ENCODE measurements at places on chromosomes 11 and 22.

- no peak for DNase-seq
Measured at GRCh38 chr11:113587308-113587739, 112.1 kb upstream of the DRD2 start.

- DNase-seq: no peak
Measured at GRCh38 chr11:41051919-41052635, 407.4 kb downstream of the LRRC4C start.

DNA sequence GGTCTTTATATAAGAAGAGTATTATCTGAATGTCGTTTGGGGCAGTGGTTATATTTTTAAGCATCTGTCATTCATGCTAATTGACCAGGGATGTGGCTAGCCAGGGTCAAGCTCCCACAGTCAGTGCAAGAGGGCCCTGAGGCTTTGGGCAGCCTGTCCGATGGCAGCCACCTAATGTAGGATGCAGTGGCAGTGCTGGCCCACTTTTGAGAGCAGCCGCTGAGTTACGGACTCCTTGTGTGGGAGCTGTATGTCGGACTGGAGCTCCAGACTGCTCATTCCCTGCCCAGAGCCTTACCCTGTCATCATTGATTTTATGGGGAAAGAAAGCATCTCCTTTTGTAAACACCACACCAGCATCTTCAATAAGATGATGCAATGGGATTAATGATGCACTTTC, 99.5 kb downstream of the SYT9 start:
- DNase-seq: no peak

DNA sequence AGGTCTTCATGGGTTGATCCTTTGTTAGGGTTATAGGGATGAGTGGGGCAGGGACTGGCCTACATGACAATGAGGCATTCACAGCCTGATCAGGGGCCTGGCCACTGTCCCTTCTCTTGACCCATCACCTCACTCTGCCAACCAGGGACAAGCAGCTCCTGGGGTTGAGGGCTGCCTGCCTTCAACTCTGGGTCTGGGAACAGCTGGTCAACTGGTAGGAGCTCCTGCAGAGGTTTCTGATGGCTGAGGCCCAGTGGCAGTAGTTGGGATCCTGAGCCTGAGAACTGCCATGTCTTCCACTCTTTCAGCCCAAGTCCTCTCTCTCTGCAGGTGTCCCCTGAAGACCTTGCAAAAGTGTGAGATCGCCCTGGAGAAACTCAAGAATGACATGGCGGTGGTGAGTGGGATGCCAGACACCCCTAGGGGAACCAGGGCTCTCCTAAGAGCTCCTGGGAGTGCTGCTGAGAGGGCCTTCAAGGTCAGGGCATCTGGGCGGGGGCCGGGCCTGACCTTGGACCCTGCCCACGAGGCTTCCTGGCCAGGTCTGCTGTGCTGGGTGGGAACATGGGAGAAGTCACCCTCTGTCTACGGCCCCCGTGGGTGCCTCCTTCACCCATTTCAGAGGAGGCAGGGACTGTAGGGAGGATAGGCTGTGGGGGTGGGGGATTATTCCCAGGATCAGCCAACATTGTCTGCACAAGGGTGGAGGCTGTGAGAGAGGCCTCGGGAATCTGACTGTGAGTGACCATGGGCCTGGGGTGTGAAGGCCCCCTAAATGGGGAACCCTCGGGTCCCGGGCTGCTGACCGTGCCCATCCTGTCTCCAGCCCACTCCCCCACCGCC, 76.8 kb downstream of the MED15 start:
- no peak for DNase-seq

DNA sequence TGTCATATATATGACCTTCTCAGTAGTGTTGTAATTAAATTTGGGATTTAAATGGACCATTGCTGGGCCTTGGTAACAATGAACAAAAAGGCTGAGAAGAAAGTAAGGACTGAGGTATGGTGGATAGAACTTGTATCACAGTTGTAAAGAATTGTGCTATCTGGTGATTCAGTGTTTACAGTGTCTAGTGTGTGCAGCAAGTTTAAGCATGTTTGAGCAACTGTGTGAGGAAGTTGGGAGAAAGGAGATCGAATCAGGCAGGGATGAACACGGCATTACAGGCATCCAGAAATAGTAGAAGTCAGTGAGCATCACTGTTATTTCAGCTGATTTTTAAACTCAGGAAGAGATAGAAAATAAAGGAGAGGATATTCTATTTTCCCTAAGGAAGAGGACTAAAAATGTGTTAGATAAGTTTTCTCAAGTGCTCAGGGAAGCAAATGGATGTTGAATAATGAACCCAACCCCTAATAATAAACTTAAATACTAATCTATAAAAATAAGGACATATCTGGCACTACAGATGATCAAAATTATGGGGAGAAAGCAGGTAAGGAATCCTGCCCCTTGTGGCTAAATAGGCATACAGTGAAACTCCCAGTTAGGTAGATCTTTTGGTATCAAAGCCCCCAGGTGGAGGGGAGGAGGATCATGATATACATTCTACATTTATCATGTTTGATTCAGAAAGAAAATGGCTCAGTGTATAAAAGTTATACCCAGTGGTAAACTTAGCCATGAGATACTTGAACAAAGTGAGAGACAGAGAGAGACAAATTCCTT, 361.0 kb upstream of the ANO3 start:
- no peak for DNase-seq
